ENCODE measurements at places on chromosomes 2 and 18.

GRCh38 chr18:67864677-67865340, 348.3 kb upstream of the DSEL start:
- DNase-seq = no peak

GRCh38 chr2:238636269-238637073, 209.7 kb downstream of the ASB1 start:
- no peak for DNase-seq

DNA sequence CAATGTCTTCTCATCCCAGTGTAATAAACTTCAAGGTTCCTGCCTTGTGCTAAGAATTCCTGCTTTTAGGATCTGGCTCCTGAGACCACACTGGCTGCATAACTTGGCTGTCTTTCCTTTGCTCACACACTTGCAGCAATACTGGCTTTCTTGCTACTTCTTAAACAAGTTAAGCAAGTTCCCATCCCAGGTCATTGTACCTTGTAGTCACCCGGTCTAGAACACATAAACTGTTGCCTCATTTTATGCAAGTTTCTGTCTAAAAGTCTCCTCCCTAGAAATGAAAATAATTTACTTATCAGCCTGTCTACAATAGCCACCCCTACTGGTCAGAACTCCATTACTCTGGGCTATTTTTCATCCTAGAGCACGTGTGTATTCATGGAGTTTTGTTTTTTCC, 887.9 kb upstream of the FAM98A start:
- no peak for DNase-seq

- DNase-seq = no peak
These were observed 56.4 kb upstream of the XIRP2 start for GRCh38 chr2:166831930-166832329.

- no peak for DNase-seq
These were observed 326.8 kb downstream of the PIK3C3 start for GRCh38 chr18:42281851-42282250.

DNA sequence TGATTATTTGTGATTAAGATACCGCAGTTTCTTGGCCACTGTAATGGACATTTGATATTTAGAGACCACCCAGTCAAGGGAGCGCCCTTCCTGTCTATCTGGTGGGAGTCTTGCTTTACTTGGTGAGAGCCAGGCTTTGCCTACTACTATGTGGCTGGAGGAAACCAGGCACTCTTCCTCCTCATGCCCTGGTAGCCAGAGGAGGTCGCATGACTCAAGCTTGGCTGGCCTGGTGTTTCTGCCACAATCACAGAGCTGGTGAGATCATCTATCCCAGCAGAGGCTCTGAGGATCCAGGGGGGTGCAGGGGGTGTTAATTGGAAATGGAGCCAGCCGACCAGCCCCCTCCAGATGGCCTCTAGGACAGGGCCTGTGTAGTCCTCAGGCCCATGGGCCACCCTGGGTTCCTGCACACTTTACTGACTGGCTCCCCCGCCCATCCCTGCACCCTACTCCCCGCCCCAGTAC, 46.8 kb upstream of the BIN1 start:
- peak; percentile 42 for DNase-seq

GRCh38 chr2:232628466-232629128, 4.8 kb upstream of the EFHD1 start:
- no peak for DNase-seq

GRCh38 chr2:174461221-174461620, 25.6 kb downstream of the GPR155 start:
- no peak for DNase-seq

DNA sequence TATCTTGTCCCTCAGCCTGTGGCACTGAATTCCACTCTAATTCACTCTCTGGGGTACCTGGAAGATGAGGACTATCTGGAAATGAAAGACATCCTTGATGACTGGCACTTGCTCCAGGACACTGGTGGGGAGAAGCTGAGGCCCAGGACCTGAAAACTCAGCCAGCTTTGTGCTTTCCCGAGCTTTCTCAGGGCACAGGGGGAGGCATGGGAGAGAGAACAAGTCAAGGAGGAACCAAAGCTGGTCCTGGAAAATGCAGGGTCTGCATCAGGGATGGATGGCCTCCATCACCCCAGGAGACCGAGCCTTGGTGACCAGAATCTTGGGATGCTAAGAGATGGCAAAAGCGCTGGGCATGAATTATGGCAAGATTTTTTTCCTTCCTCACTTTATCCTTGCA, 65.1 kb downstream of the MAPK4 start:
- DNase-seq = no peak

- DNase-seq = no peak
These were observed 114.3 kb downstream of the ARHGEF4 start for GRCh38 chr2:130951018-130951417.

DNA sequence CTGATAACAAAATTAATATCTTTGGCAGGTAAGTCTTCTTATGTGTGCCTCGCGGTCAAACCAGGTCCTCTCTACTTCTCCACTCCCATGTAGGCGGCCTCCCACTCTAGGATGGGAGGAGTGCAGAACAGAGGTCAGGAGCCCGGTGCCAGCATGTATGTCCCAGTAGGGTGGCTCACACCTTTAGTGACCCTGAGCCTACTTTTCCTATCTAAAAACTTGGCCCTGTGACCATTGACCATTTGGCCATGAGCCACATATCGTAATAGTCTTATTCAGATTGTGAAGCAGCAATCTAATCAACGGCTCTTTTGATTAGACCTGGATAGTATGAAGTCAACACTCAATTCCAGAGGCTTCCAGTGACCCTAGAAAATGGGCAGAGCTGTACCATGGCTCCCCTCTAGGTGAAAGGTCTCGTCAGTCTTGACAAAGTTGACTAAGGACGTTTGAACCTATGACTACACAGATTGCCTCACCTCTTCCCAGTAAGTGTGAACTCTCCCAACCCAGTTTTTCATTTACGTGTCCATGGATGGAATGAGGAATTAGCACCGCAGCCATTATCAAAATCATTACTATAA, 17.1 kb upstream of the FABP1 start:
- no peak for DNase-seq

- DNase-seq = no peak
These were observed 636.3 kb upstream of the ZEB2 start for GRCh38 chr2:145156199-145156598.

DNA sequence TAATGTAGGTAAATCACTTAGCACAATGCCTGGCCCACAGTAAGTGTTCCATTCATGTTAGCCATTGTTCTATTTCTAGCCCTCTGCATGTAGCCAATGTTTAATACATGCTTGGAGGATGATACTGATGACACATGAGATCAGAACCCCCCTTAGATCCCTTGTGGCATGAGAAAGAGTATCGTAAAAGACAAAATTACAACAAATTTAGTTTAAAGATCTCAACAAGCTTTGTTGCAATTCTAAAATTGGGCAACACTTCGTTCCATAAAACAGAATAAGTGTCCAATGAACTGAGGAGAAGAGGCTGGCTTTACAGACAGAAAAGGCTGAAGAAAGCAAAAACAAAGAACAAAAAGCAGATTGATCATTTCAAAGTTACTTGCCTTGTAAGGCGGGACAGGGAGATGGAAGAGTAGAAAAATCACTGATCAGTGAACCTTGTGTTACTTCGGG, 148.7 kb upstream of the SLC1A4 start:
- no peak for DNase-seq

- no peak for DNase-seq
These were observed 69.6 kb downstream of the MAPRE2 start for GRCh38 chr18:35110554-35111485.

- no peak for DNase-seq
These were observed 75.4 kb downstream of the VRK2 start for GRCh38 chr2:58122040-58122439.

- no peak for DNase-seq
These were observed 1.1 kb upstream of the FARP2 start for GRCh38 chr2:241354668-241355658.

DNA sequence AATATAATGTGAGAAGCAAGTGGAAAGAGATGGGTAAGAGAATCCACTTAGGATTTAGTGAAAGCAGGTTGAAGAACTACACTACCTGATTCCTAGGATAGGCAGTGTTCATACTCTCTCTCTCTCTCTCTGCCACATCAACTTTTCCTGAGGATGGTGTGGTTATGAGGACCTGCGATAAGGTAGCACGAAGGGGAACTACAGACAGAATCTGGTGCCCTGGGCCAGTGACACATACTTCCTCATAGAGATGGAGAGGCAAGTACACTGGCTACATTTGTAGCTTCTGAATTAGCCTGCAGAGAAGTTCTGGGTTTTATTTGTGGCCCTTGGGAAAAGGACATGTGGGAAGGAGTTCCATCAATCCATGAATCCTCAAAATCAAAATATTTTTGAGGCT, 44.5 kb downstream of the PTH2R start:
- no peak for DNase-seq

- DNase-seq = no peak
These were observed 901 bp downstream of the WDFY1 start for GRCh38 chr2:223944166-223944702.

All from brain pericyte (primary cell).